HT-29 (cell line): ENCODE measurements at places on chromosomes 1 and 21. TPM values are rescaled to one million over a fixed set of nuclear protein-coding genes. Genes with fewer than 3 reads are reported as not detected.

DNA sequence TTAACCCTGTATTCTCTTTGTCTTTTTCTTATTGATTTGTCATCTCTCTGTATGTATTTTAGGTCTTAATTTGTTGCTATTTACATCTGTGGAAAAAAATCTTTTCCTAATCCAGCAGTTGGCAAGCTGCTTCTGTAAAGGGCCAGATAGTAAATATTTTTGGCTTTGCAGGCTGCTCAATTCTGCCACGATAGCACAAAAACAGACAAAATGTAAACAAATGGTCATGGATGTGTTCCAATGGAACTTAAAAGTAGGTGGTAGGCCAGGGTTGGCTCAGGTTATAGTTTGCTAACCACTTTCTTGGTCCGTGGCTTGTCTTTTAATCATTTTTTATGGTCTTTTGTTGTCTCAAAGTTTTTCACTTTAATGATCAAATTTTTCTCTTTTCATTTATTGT, 371.8 kb downstream of the HHAT start:
- DNase-seq = no peak

GRCh38 chr1:9890224-9890731, 19.8 kb downstream of the CTNNBIP1 start:
- DNase-seq = no peak

The HCRTR1 gene
- total RNA-seq = not detected in 2 replicates

DNA sequence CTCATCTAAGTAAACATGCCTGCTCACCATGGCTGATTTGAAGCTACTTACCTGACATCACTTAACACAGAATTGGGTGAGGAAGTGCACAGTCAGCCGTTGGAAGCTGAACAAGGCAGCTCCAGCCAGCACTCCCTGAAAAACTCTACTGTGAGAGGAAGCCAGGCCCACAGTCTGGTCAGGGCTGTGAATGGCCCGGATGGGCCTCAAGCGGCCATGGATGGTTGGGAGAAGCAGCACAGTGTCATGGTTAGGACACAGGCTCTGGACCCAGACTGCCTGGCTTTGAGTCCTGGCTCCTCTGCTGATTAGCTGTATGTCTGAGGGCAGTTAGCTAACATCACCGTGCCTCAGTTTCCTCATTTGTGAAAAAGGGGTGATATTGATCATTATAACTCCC, 267.8 kb downstream of the GRIK3 start:
- no peak for DNase-seq

The REG4 gene
- total RNA-seq = 12.4 and 12.8 TPM in 2 replicates

- DNase-seq = no peak
Observed at GRCh38 chr21:33231526-33231925, 1.8 kb downstream of the IFNAR2 start.

GRCh38 chr21:36516281-36516680, 36.4 kb upstream of the CLDN14 start:
- DNase-seq = no peak

GRCh38 chr1:192550922-192551534, 24.5 kb upstream of the RGS1 start:
- peak; percentile 62 for DNase-seq

The PHLDA3 gene
- total RNA-seq = 39.4 and 49.4 TPM in 2 replicates

GRCh38 chr1:22279735-22280134, 136.8 kb upstream of the WNT4 start:
- no peak for DNase-seq

DNA sequence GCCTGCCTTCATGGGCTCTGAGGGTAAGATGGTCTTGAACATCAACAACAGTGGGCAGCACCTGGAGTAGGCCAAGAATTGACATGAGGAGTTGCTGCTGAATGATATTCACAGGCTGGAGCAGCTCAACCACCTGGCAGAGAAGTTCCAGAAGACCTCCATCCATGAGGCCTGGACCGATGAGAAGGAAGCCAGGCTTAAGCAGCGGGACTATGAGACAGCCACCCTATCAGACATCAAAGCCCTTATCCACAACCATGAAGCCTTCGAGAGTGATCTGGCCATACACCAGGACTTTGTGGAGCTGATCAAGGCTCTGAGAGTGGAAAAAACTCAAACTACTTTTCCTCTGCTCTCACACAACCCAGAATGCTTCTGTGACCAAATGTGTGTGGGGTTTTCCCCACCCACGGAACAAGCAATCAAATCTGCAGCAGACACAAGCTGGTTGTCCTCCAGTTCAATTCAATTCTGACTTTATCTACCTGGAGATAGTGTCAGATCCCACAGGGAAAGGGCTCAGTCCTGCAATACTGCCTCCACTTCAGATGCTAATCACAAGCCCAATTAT, 12.1 kb upstream of the EPHA10 start:
- no peak for DNase-seq

DNA sequence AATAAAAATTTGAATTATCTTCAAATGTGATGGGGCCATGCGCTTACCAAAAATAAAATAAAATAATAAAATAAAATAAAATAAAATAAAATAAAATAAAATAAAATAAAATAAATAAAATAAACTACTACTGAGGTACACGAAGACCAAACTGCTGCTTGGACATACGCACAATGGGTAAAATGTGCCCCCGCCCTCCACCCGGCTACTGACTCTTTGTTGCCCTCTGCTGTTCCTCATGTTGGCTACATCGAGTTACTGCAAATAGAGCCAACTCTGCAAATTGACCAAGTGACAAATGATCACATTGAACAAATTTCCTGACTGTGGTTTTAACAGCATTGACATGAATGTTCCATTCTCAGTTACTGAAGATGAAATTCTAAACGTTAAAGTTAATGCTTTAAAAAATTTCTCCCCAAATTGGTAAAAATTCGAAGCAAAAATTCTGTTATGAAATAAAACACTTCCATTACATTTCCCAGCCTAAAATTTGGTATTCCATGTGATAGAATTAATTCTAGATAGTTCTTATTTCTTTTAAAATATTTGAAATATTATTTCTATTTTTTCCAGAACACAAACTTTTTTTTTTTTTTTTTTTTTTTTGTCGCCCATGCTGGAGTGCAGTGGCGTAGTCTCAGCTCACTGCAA, 18.8 kb upstream of the MAP1LC3C start:
- DNase-seq = peak; percentile 49

The LRRC71 gene
- total RNA-seq = not detected in 2 replicates

DNA sequence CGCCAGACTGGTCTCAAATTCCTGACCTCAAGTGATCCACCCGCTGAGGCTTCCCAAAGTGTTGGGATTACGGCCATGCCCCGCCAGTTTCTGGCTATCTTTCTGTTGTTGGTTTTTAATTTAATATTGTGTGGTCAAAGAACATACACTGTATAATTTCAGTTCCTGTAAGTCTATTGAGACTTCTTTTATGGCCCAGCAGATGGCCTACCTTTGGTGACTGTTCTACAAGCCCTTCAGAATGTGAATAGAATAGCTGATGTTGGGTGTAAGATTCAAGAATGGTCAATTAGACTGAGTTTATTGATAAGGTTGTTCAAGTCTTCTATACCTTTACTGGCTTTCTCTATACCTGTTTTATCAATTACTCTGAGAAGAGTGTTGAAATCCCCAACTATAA, 10.7 kb downstream of the HES2 start:
- no peak for DNase-seq

The FMO5 gene
- 1.4 TPM in 2 replicates for total RNA-seq

The FHAD1 gene
- total RNA-seq = 0.15 and 0.63 TPM in 2 replicates

The CHIT1 gene
- not detected in 2 replicates for total RNA-seq
